ENCODE measurements at places on chromosomes 7 and 10. TPM values are rescaled to one million over a fixed set of nuclear protein-coding genes. Genes with fewer than 3 reads are reported as not detected.

DNA sequence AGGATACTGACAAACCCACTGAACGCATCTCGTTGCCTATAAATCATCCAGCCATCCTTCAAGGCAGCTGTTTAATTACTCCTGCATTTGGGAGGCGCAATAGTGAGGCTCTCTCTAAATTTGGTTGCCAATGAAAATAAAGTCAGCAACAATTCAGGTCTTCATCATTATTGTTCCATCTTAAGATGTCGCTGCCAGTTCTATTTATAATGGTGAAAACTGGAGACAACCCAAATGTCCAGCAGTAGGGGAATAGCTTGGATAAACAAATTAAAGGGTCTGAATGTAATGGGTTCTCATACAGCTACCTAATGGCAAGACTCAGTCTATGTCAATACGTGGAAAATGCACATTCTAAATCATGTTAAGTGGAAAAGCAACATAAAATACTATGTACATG, 120.1 kb upstream of the PLXNA4 start:
- H3K27me3 ChIP-seq = peaks cover 2% of the 10 kb centered on the region
- H3K4me1 ChIP-seq = no peaks in the 10 kb centered on the region
- no peak overlapping the region for H3K27ac ChIP-seq
- no peaks in the 10 kb centered on the region for H3K36me3 ChIP-seq

DNA sequence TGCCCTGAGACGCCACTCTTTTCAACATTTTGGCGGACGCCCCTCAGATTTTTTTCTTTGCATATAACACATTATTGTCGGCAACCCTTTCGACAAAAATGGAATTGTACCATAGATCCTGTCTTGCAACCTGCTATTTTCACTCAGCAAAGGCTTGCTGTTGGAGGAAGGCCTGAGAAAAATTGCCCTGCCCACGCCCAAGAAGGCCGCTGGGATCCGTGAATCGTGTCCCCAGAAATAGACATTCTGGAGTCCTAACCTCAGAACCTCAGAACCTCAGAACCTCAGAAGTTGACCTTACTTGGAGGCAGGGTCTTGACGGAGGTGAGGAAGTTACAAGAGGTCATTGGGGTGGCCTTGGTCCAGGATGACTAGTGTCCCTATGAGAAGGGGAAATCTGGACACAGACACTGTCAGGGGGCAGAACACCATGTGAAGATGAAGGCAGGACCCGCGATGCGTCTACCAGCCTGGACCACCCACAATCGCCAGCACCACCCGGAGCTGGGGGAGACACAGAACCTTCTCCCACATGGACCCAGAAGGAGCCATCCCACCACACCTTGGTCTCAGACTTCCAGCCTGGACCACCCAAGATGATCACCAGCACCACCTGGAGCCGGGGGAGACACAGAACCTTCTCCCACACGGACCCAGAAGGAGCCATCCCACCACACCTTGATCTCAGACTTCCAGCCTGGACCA, 19.1 kb upstream of the DNAAF5 start:
- 0 out of 2 replicates have a peak, but pooled peaks cover 1% of the 10 kb centered on the region for H3K36me3 ChIP-seq
- H3K4me1 ChIP-seq = 0 out of 2 replicates have a peak, but pooled peaks cover 1% of the 10 kb centered on the region
- no peak for DNase-seq
- no peak overlapping the region for H3K4me3 ChIP-seq
- H3K27ac ChIP-seq = no peak overlapping the region
- no peaks in the 10 kb centered on the region for H3K27me3 ChIP-seq

DNA sequence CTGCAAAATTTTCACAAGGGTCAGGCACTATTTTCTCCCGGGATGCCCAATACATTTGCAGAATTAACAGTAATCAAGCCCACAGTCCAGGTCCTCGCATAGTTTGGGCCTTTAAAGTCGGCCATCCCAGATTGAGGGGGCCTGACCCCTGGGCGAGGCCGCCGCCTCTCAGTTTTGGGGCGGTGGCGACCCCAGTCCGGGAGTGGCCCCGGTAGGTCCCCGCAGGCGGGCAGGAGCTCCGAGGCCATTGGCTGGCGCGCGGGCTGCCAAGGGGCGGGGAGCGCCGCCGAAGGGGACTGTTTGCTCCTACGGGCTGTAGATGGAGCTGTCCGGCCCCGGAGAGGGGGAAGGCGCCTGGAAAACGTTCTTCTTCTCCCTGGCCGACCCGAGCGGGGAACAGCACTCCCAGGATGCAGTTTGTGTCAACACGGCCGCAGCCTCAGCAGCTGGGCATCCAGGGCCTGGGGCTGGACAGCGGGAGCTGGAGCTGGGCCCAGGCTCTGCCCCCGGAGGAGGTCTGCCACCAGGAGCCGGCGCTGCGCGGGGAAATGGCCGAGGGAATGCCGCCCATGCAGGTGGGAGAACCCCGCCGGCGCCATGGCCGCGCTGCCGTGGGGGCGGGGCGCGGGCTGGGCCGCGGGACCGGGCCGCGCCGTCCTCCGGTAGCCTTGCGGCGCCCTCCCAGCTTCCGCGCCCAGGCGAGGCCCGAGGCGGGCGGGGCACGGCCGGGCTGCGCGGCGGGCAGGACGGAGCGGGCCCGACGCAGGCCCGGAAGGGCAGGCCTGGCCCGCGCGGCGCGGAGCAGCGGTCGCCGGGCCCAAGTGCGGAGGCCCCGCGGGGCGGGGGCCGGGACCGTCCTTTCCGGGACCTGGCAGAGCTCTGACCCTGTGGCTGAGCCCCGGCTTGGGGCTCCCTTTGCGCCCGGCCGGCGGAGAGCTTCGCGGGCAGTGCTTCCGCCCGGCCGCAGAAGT, at the start of gene ZNF282:
TSS of gene ZNF282 (plus strand) at position 367 of the 971 bp plus-strand sequence. CDS start at position 411, 44 bp downstream.
- peak within 1 kb of the TSS; percentile 75 for H3K4me3 ChIP-seq
- H3K4me1 ChIP-seq = peaks cover 6% of the 10 kb centered on the region
- H3K27ac ChIP-seq = peak within 1 kb of the TSS; percentile 78
- H3K36me3 ChIP-seq = peaks cover 16% of the 10 kb centered on the region
- no peaks in the 10 kb centered on the region for H3K27me3 ChIP-seq

DNA sequence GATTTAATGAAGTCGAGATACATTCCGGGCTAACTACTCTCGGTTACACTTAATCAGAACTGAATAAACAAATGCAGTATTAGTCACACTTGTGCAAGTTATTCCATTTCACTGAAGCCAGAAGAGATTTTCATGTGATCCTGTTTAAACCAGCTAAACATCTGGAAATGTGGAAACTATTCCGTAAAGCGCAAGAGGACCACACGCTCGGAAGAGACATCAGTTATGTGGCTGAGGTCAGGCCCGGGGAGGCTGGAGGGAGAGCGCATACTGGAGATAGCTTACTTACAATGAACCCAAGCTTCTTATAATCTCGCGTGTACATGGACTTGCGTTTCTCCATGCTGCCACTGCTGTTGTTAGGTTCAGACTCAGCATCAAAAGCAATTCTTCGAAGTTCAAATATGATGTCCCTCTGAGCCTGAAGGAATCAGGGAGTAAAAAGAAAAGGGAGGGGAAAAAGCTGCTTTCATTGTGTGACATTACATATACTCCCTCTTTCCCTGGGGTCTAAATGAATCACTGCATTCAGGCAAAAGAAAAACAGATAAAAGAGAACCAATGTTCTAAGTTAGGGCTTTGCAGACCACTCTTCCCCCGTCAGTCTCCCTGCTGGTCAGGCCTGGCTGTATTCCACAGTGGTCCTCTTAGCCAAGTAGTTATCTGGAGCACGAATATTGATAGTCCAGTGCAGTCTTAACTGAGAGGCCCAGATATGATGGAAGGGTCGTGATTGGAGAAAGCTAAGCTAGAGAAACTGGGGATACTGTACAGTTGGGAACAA, 237.4 kb downstream of the ELMO1 start:
- H3K27me3 ChIP-seq = no peaks in the 10 kb centered on the region
- no peaks in the 10 kb centered on the region for H3K36me3 ChIP-seq
- H3K4me1 ChIP-seq = peaks cover 2% of the 10 kb centered on the region
- H3K27ac ChIP-seq = no peak overlapping the region
- no peak overlapping the region for H3K4me3 ChIP-seq

- H3K27me3 ChIP-seq = no peaks in the 10 kb centered on the region
- no peak overlapping the region for H3K4me3 ChIP-seq
- H3K4me1 ChIP-seq = peaks cover 9% of the 10 kb centered on the region
- DNase-seq = peak; percentile 93
- peak overlapping the region; percentile 57 for H3K27ac ChIP-seq
- no peaks in the 10 kb centered on the region for H3K36me3 ChIP-seq
Observed at GRCh38 chr7:92158660-92159575, 20.0 kb downstream of the LRRD1 start.

GRCh38 chr10:72298592-72299519, 25.1 kb downstream of the DDIT4 start:
- peak overlapping the region; percentile 72 for H3K27ac ChIP-seq
- no peak for DNase-seq
- no peaks in the 10 kb centered on the region for H3K27me3 ChIP-seq
- no peak overlapping the region for H3K4me3 ChIP-seq

- no peak overlapping the region for H3K4me3 ChIP-seq
- H3K4me1 ChIP-seq = no peaks in the 10 kb centered on the region
- H3K36me3 ChIP-seq = no peaks in the 10 kb centered on the region
- no peaks in the 10 kb centered on the region for H3K27me3 ChIP-seq
Observed at GRCh38 chr10:1468811-1469210, 268.5 kb downstream of the ADARB2 start.

DNA sequence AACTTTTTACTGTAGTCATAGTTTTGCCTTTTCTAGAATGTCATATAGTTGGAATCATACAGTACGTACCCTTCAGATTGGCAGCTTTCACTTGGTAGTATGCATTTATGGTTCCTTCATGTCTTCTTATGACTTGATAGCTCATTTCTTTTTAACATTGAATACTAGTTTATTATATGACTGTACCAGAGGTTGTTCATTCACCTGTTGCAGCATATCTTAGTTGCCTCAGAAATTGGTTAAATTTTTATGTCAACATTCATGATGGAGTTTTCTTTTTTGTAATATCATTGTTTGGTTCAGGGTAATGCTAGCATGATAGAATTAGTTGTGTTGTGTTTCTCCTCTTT, 94.8 kb upstream of the CDK13 start:
- no peaks in the 10 kb centered on the region for H3K36me3 ChIP-seq
- H3K27ac ChIP-seq = no peak overlapping the region

DNA sequence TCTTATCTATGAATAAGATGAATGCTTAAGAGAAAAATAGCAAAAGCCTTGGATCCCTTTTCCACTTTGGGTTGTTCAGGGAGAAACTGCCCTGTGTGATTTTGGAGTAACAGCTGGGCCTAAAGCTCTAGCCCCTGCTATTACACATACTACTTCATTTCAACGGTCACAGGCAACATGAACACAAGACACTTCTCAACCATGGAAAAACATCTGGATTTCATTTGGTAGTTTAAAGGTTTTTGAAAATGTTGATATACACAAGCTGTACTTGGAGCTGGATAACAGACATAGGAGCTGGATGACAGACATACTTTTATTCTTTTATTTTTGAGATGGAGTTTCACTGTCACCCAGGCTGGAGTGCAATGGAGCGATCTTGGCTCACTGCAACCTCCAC, 2.7 kb upstream of the CHUK start:
- H3K27me3 ChIP-seq = no peaks in the 10 kb centered on the region
- DNase-seq = peak; percentile 40
- H3K36me3 ChIP-seq = peaks cover 19% of the 10 kb centered on the region

GRCh38 chr10:77804371-77804770, 122.2 kb downstream of the DLG5 start:
- H3K36me3 ChIP-seq = peaks cover 59% of the 10 kb centered on the region
- no peak overlapping the region for H3K27ac ChIP-seq
- H3K27me3 ChIP-seq = no peaks in the 10 kb centered on the region
- no peak for DNase-seq
- H3K4me3 ChIP-seq = no peak overlapping the region

GRCh38 chr7:128767475-128768110, 8.0 kb downstream of the OPN1SW start:
- DNase-seq = no peak
- no peaks in the 10 kb centered on the region for H3K27me3 ChIP-seq
- peaks cover 50% of the 10 kb centered on the region for H3K36me3 ChIP-seq
- H3K4me3 ChIP-seq = no peak overlapping the region
- H3K4me1 ChIP-seq = no peaks in the 10 kb centered on the region

- peaks cover 2% of the 10 kb centered on the region for H3K27me3 ChIP-seq
- no peak overlapping the region for H3K27ac ChIP-seq
- no peak overlapping the region for H3K4me3 ChIP-seq
- DNase-seq = peak; percentile 31
Observed at GRCh38 chr10:33657154-33657908, 322.9 kb upstream of the NRP1 start.

GRCh38 chr7:31096198-31096876, 44.2 kb downstream of the ADCYAP1R1 start:
- no peaks in the 10 kb centered on the region for H3K27me3 ChIP-seq
- no peak for DNase-seq
- no peaks in the 10 kb centered on the region for H3K36me3 ChIP-seq

- H3K4me3 ChIP-seq = no peak overlapping the region
- DNase-seq = no peak
- H3K36me3 ChIP-seq = no peaks in the 10 kb centered on the region
- H3K27me3 ChIP-seq = no peaks in the 10 kb centered on the region
Observed at GRCh38 chr10:110867807-110868465, 3.8 kb upstream of the PDCD4 start.

DNA sequence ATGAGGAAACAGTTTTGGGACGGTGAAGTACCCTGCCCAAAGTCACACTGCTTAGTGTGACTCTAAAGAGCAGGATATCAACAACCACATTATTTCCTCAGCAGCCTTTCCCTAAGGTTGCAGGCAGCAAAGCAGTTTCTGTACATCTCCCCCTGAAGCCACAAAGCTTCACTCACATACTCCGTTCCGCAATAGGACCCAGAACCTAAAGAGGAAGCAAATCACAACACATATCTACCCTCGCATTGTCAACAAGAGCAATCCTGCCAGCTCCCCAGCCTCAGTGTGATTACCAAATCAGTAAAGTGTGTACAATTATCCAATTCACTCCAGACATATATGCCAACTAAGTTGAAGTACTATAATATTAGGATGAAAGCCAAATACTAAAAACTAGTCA, 30.8 kb downstream of the VAX1 start:
- no peaks in the 10 kb centered on the region for H3K27me3 ChIP-seq
- H3K4me1 ChIP-seq = no peaks in the 10 kb centered on the region
- H3K36me3 ChIP-seq = no peaks in the 10 kb centered on the region
- H3K27ac ChIP-seq = no peak overlapping the region
- no peak overlapping the region for H3K4me3 ChIP-seq

DNA sequence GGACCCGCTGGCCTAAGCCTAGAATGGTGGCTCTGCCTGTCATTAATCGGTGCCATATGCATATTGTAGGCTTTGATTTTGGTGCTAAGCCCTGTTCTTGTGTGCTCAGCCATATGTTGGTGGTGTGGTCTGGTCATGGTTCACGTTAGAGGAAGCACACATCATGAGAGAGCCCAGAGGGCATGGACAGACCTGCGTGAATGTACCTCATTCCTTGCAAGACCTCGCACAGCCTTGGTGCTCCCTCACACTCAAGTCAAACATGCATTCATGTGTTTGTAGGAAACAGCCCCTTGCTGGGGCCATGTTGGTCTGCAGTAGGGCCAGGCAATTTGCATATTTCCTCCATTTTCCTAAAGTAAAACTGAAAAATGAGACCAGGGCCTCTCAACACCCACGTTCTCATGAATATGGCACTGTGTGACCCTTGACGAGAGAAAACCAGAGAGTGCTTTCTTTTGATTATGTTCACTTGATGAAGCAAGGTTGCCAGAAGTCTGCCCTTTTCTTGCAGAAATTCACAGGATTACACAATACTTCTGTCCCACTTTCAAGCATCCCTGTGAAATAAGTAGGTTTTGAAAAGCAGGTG, 268.7 kb downstream of the CELF2 start:
- H3K36me3 ChIP-seq = no peaks in the 10 kb centered on the region
- H3K4me1 ChIP-seq = no peaks in the 10 kb centered on the region

The COL13A1 gene
- total RNA-seq = 12.2 TPM

The HKDC1 gene
- total RNA-seq = under 0.01 TPM

The AS3MT gene
- 7.5 TPM for total RNA-seq

The ELMO1 gene
- not detected for total RNA-seq
